Right atrium auricular region (tissue), 2 donors: ENCODE measurements at places on chromosomes 3 and 15.

DNA sequence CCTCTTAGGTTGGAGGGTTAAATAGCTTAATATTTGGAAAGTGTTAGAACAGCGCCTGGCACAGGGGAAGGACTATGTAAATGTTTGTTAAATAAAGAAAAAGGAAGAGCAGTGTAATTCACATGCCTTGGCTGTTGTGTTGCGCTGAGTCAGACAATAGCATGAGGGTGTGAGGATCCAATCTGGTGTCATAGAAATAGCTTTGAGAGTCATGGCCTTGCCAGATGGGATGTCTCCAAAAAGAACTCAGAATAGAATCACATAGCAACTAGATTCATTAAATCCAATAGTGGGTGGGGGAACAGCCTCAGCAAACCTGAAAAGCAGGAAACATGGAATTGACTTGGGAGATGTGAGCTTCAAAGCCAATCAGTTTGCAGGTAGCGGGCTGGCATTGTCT lies 3.9 kb upstream of the RBSN start:
- no peak for DNase-seq

- no peak for DNase-seq
These were observed 16.8 kb downstream of the AP4E1 start for GRCh38 chr15:50925281-50925680.

GRCh38 chr3:15017191-15017590 lies 47.9 kb downstream of the MRPS25 start:
- DNase-seq, result no peak

- no peak for DNase-seq
These were observed 272.9 kb downstream of the TIGIT start for GRCh38 chr3:114566767-114567166.

DNA sequence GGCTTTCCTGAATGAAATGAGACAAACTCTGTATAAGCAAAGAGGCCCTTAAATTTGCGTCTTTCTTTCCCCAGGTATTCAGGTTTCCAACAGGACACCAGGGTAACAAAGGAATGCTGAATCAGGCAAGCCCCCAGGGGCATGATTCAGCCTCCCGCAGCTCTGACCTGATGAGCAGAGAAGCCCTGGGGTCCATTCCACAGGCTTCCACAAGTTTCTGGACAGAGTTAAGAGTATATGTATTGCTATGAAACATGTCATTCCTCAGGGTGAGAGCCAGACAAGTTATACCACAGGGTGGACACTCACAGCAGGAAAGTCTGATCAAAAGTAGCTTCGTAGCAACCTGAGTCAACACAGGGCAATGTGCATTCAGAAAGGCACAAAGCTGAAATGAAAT lies 68.1 kb upstream of the CTNNB1 start:
- DNase-seq, result no peak

- DNase-seq, result no peak
These were observed 40.0 kb downstream of the USP3 start for GRCh38 chr15:63544258-63545026.

GRCh38 chr3:52451237-52452083 lies 2.4 kb downstream of the TNNC1 start:
- DNase-seq, result no peak

GRCh38 chr15:56959318-56959648 lies 40.8 kb downstream of the TCF12 start:
- no peak for DNase-seq

GRCh38 chr15:52417957-52418356 lies 110.7 kb downstream of the MYO5A start:
- no peak for DNase-seq

DNA sequence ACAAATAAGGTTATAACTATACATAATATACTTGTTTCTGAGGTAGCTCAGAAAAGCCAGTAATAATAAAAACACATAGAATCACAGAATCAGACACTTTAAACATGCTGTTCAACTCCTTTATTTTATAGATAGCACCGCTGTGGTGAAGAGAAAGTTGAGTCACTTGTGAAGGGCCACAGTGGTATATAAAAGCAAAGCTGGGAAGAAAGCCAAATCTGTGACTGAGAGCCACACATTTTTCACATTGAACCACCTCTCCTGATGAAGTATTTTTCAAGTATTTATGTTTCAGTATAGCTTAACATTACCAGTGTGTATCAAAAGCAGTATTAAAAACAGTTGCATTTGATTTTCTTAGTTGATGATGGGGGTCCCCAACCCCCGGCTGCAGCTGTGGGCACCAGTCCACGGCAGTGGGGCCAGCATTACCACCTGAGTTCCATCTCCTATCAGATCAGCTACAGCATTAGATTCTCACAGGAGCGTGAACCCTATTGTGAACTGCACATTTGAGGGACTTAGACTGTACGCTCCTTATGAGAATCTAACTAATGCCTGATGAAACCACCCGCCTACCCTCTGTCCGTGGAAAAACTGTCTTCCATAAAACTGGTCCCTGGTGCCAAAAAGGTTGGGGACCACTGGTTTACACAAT lies 46.2 kb downstream of the TBL1XR1 start:
- DNase-seq, result no peak

- DNase-seq, result no peak
These were observed 5.1 kb upstream of the BAHD1 start for GRCh38 chr15:40435710-40436089.

- DNase-seq, result peak; percentile 67
These were observed 588 bp upstream of the VIPR1 start for GRCh38 chr3:42501681-42502428.

GRCh38 chr15:91694831-91695210 lies 158.7 kb upstream of the SLCO3A1 start:
- DNase-seq, result peak; percentile 82

DNA sequence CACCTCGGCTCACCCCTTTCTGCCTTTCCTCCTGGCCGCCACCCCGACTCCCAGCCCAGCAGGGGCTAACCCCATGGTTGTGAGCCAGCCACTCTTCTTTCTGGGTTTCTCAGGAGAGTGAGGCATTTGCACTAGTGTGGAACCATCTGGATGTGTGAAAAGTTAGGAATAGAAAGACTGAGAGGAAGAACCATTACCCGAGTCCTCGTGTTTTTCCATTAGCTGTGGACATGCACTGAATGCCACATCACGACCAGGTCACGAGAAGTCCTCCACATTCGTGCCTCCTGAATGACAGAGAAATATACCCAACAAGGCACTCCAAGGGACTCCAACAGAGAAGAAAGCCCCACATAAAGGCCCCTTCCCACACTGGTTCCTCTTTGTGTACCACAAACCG lies 18.0 kb upstream of the RAD18 start:
- peak; percentile 23 for DNase-seq

DNA sequence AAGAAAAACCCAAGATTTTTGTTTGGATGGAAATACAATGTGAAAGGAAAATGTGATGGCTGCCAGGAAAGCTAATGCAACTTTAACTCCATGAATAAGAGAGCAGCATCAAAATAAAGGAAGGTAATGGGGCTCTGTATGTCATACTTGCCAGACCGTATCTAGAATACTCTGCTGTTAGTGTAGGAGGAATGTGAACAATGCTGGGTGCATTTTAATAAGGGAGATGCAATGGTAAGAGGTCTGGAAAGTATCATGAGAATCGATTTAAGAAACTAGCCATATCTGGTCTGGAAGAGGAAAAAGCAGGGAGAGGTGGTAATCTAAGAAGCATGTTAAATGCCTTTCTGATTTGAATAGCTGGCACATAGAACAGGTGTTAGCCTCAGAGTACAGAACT lies 239.6 kb downstream of the GBE1 start:
- no peak for DNase-seq

DNA sequence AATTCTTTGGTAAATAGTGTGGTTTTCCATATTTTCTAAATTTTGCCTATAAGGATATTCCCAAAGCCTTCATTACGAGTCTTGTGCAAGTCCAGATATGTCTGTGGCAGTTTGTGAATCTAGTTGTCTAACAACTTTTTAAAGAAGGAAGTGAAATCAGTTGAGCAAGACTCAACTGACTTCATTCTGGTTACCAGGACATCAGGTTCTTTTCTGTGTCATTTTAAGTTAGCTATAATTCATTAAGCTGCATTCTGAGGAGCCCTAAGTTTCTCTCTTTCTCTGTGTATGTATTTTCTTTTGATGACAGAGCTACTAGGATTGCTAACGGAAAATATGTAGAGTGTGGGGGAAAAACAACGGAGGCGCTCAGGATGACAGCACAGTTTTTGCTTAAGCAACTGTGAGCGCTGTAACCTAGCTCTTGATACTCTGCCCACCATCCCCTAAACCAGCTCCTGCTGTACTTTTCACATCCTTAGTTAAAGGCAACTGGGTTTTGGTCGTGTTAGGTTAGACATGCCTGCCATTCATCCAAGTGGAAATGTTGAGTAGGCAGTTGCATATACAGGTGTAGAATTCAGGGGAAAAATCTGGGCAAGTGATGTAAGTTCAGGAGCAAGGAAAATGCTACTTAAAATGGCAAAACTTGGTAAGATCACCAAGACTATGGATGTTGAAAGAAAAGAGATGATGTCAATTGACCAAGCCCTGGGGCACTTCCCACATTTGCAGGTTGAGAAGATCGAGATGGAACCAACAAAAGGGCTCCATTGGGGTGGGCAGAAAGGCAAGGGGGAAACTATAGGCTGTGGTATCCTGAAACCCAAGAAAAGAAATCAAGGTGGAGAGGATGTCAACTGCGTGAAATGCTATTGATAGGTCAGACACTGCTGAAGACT lies 9.2 kb downstream of the MFSD1 start:
- no peak for DNase-seq

DNA sequence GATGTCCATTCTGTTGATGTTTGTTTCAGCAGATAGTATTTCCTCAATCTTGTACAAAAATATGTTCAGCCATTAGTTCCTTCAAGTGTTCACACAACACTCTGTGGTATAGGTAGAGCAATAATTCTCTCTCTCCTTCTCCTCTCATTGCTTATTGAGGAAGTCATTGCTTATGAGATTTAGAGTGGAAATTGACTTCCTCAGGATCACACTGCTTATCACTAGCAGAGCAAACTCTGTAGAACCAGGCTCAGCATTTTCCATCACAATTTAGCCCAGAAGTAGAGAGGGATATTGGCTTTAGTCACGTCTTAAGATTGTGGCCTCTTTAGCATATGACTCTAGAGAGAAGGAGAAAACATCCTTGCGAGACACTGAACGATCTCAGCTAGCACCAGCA lies 31.2 kb downstream of the RAB11A start:
- DNase-seq, result no peak

- DNase-seq, result no peak
These were observed 14.5 kb upstream of the CAPN3 start for GRCh38 chr15:42344763-42345162.

DNA sequence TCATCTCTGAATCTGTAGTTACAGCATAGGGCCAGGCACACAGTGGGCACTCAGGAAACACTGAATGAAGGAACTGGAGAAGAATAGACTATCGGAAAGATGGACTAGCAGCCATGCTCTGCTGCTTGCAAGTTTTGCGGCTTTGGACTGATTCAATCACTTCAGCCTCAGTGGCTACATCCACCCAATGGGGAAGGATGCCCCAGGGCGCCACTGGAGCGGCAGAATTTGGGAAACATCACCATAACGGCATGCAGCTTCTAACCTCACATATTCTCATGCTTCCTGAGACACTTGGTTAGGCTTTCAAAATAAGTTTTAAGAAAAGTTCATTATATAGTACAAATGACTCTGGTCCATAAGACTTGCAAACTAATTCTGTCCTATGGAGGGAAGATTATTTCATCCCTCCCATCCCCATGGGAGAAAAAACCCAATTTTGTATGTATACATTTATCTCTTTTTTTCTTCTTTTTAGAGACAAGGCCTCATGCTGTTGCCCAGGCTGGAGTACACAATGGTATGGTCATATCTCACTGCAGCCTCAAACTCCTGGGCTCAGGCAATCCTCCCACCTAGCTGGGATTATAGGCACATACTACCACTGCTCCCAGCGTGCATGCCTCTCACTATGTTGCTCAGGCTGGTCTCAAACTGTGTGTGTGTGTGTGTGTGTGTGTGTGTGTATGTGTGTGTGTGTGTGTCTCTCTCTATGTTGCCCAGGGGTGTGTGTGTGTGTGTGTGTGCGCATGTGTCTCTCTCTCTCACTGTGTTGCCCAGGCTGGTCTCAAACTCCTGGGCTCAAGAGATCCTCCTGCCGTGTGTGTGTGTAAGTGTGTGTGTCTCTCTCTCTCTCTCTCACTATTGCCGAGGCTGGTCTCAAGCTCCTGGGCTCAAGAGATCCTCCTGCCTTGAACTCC lies 4.1 kb upstream of the FANCD2 start:
- no peak for DNase-seq

DNA sequence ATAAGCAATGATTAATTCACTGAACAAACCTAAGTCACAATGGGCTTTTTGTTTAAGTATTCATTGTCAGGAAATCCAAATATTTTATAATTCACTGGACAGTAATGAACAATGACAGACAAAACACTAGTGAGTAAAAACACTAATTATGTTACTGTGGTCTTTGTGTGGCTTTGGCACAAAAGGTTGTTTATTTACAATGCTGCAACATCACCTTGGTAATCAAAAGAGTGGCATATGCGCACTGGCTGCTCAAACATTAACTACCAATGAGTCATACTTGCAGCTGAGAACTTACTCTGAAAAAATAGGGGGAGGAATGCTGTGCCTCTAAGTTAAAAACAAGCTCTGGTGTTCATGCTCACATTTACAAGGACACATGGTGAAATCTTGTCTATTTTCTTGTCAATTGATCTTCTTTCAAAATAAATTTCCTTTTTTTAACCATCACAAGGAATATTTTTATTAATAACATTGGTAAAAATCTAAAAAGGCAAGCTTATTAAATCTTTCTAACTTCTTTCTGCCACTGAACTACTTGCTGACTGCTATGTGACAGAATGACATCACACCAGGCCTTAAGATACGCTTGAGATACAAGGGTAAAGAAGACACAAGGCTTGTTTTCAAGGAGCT lies 85.2 kb upstream of the PPIB start:
- no peak for DNase-seq

DNA sequence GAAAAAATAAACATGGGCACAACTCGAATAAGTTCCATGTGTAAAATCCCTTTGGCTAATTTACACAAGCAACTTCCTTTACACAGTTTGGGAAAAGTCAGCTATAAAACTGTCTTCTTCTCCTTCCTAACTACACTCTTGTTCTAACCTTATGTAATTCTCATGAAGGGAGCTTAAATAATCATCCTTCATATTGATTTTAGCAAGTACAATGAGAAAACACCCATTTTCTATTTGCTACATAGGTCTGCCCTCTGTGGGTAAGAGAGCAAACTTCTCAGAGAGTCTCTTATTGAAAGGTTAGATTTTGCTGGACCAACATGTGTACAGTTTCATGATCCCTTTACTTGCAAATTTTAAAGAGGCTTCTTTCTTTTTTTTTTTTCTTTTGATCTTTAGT lies 398.5 kb downstream of the ROBO1 start:
- DNase-seq, result no peak

- DNase-seq, result no peak
These were observed 32.8 kb upstream of the ST3GAL6 start for GRCh38 chr3:98730338-98730737.

GRCh38 chr3:63908081-63908736 lies 4.0 kb downstream of the SCAANT1 start:
- no peak for DNase-seq

DNA sequence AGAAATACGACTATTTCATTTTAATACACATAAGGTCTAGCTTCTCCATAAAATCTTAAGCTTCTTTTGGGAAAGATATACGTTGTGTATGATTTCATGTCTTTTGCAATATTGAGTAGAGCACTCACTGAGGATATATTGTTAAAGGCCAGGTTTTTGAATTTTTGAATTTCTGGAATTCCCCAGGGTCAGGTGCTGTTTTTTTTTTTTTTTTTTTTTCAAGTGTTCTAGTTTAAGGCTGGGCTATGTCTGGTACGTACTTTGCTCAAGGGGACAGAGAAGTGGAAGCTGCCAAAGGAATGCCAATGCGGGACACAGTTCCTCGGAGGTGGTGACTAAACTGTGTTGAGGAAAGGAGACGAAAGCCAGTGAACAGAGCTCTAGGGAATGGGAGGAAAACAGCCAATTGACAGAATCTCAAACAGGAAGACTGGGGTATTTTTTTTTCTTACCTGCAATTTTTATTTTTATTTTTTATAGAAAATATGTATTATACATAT lies 510.5 kb upstream of the CBLB start:
- DNase-seq, result no peak
